ENCODE measurements at places on chromosomes 12 and 14.

GRCh38 chr12:50745861-50746260, 18.0 kb upstream of the ATF1 start:
- no peak for DNase-seq

GRCh38 chr12:4287325-4288211, 14.0 kb downstream of the CCND2 start:
- DNase-seq, result no peak

GRCh38 chr12:115872919-115873357, 404.6 kb downstream of the MED13L start:
- DNase-seq, result no peak

DNA sequence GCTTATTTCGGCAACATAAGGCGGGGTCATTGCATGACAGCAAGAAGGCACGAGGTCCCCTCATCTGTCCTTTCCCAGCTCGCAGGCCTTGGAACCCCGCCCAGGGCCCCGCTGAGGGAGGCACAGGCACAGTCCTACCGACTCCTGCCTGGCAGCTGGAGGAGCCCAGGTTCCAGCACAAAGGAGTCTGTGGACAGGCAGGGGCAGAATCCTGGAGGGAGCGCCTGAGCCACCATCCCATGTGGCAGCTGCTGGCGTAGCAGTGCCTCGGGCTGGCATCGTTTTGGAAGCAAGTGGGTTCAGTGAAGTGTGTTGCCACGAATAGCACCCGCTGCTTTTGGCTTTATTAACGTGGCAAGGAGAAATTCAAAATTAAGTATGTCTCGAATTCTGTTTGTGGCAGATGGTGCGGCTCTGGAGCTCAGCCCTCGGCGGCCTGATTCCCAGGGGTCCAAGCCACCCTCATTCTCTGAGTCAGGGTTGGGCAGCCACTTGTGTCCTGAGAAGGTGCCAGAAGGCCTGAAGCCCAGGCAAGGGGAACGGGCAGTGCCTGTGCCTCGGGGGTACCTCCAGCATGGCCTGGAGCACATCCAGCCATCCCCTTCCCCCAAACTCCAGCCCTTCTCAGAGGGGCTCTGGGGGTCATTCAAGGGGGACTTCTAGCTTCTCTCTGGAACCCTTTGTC, 35.9 kb downstream of the SLC8B1 start:
- DNase-seq, result no peak

DNA sequence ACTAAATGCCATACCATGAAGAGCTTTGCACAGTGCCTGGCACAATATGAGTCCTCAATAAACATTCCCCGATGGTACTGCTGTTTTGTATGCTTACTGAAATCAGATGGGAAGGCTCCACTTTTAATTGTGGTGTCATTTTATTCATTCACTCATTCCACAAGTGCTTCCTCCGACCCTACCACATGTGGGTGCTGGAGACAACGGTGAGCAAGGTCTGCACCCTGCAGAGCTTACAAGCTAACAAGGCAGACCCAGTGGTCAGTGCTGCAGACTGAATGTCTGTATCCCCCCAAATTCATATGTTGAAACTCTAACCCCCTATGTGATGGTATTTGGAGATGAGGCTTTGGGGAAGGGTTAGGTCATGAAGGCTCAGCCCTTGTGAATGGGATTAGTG, 48.3 kb downstream of the RFX4 start:
- no peak for DNase-seq

DNA sequence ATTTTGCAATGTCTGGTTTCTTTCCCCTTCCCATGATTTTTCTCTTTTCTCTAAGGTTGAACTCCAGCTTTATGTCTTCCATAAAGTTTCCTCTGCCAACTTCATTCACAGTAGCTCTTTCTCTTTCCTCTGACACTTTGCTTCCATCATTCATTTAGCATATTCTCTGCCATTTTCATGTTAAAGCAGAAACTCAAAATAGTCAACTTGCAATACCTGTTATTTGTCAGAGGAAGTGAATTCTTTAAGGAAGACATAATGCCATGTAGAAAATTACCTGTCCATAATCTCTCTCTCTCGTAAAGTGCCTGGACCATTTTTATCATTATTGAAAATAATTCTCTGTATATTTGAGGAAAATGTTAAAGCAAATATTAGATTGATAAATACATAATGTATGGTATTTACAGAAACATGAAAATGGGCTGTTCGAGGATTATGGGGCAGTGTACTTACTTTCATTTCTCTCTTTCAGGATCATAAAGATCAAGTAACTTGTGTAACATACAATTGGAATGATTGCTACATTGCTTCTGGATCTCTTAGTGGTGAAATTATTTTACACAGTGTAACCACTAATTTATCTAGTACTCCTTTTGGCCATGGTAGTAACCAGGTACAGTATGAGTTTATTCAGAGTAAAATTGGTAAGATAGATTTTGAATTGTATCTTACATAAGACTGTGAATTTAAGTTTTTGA, 12.6 kb downstream of the NEDD1 start:
- no peak for DNase-seq

Measured in stimulated activated CD4-positive, alpha-beta T cell treated with anti-CD3 and anti-CD28 coated beads, Interleukin-15, amount 100 ng/mL, for 1 hour (primary cell).